NCI-H1105 treated with DMSO at 0.1 percent for 48 hours (cell line): ENCODE measurements at places on chromosomes 11 and 22.

DNA sequence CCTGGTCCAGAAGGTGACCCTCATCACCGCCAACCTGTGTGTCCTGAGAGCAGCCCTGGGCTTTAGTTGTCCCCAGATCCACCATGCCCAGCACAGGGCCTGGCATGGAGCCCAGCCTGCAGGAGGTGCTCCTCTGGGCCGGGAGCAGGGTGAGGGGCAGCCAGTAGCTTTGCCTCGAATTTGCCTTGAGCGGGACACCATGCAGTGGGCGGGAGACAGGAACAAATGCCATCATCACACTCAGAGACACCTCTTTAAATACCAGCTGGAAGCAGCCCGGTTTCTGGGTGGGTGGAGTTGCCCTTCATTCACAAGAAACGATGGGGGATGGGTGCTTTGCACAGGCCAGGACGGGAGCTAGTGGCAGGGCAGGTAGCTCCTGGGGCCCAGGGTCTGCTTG lies 19.3 kb downstream of the FLRT1 start:
- DNase-seq, result no peak

GRCh38 chr11:71454470-71455113 lies 1.6 kb downstream of the NADSYN1 start:
- no peak for DNase-seq

DNA sequence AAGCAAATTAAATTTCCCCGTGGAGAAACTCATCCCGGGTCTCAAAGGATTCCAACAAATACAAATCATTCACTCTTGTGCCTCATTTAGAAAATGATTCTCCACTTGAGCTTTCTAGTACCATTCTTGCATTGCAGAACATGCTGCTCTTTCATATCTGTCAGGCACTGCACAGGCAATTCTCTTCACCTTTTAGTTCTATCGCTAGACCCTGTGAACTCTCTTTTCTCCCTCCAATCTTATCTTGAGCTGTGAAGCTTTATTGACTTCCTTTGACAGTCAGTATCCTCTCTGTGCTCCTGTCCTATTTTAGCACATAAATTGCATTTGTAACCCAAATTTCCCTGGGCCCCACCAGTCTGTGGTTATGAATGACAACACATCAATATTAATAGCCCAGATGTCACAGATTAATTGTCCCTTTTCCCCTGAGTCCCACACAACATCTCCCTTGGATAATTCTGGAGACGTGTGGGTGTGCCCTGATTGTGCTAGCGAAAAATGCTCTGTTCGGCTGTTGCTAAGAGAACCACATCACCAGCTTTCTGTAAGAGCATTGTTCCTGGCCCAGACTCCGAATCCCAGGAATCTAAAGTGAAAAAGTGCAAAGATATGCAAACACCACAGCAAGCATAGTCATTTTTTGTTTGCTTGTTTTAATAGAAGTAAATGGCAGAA lies 22.4 kb upstream of the SC5D start:
- no peak for DNase-seq

DNA sequence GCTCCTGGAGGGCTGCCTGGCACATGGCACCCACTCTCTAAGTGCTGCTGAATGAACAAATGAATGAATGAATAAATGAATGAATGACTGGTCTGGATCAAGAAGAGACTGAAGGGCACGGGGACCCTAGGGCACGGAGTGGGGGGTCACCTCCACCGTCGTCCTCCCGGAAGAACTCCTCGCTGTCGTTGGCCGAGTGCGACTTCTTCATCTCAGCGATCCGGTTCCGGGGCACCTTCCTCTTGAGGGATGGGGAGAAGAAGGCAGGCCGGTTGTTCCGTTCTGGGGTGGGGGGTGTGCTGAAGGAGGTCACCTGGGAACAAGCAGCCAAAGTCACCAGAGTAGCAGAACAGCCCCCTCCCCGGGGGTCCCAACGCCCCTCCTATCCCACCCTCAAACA lies 36.0 kb downstream of the NUP50 start:
- no peak for DNase-seq

DNA sequence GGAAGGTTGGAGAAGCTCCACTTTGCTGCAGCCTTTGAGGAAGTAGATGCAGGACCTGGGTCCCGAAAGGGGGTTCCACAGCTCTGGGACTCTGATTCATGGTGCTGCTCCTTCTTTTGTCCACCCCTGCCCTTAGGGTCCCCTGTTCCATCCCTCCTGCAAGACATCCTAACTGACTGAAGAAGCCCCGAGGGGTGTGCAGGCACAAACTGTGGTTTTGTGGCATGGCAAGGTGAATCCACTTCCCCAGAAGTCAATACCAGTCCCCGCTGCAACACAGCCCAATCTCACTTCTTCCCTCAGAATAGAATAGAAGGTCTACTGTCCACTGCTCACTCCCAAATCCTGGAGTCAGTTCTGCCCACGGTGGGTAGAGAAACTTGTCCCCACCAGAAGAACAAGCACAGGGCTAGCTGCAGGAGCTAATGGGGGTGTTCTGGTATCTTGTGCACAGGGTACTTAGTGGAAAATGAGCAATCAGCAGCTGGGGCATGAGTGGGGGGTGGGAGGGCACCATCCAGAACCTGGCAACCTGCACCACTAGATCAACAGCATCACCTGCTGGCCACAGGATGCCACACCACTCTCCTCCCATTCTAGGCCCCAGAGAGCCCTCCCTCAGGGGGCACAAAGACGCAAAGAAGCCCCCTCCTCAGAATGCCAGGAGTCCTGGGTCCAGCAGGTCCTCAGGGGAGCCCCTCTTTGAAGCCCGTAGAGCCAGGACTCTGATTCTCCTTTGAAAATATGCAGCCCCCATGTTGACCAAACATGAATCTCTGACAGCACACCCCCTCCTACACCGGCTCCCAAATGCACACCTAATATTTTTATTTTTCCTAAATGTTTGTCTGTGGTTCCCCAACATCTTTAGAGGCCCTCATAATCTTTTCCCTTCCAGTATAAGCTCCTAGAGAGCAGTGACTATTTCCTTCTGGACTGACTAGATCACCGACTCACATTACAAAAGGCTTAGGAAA lies 14.1 kb downstream of the SPATA19 start:
- peak; percentile 23 for DNase-seq

DNA sequence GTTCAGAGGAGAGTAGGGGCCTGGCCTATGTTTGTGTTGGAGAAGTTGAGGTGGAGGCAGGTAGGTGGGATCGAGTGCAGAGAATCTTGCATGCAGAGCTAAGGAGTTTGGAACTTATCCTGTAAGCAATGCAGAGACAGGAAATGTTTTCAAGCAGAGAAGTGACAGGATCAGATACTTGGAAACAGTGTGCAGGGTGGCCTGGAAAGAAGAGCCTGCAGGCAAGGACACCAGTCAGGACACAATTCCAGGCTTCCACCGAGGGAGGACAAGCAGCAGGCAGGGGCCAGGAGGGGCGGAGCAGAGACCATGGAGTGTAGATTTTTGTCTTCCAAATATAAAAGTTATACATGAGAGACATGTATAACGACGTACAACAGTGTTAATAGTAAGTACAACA lies 26.9 kb upstream of the CECR2 start:
- DNase-seq, result no peak

DNA sequence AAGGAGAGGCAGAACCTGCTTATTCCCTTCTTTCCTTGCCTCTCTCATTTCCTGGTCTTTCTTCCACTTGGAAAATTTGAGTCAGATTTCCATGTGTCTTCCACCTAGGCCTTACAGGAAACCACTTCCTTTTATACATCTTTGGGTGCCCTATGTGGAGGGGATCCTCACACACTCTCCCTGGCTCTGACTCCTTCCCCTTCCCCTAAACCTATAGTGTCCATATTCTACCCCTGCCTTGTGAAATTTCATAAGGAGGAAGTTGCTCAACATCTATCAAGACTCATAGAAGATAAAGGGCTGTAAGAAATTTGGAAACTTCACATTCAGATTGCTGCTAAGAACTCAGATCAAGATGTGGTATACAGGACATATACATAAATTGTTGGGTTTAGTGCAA lies 20.4 kb downstream of the TUG1 start:
- DNase-seq, result no peak

GRCh38 chr11:103624708-103625623 lies 411.5 kb upstream of the DDI1 start:
- DNase-seq, result no peak

DNA sequence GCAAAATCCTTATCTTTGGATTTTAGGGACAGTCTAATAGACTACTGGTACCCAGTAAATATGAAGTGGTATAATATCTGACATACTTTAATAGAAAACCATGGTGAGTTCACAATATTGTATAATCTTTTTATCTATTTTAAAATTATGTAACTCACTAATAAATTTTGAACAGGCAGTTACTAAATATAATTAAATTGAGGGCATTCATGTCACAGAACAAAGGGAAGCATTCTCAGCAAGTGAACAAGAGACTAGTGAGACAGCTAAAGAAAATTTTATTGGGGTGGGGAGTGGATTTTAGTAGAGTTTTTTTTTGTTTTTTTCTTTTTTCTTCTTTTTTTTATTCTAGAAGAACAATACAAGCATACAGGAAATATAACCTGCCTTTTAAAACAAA lies 55.0 kb downstream of the DNAJC24 start:
- DNase-seq, result no peak

DNA sequence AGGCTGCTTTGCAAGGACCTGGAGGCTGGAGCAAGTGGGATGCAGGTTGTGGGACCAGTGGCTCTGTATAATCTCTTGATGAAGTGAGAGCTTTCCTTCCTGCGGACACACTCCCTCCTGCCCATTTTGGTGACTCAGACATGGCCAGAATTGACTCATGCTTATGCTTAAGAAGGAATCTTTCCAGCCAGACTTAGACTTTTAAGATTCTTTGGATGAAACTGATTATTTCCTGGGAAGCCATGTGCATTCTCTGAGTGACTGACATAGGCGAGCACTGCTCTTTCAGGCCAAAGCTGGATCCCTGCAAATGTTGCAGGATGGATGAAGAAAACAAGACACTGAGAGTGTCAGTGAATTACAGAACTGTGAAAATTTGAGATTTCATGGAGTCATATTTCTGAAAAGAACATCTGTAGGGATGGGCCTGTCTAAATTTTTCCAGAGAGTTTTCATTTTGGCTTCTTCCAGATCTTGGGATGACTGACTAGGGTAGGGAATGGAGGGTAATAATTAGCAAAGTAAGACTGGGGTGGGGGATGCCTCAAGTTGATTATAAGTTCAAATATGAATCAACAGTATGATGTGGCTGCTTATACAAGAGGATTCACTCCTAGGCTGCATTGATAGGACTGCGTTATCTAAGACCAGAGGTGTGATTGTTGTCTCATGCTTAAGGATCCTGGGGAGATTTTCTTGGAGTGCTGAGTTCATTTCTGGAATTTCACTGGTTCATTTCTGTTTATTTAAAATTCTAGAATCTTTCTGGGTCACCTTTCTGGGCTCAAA lies 195.8 kb downstream of the HIPK3 start:
- DNase-seq, result no peak

GRCh38 chr11:132944569-132944944 lies 587.7 kb downstream of the OPCML start:
- no peak for DNase-seq

DNA sequence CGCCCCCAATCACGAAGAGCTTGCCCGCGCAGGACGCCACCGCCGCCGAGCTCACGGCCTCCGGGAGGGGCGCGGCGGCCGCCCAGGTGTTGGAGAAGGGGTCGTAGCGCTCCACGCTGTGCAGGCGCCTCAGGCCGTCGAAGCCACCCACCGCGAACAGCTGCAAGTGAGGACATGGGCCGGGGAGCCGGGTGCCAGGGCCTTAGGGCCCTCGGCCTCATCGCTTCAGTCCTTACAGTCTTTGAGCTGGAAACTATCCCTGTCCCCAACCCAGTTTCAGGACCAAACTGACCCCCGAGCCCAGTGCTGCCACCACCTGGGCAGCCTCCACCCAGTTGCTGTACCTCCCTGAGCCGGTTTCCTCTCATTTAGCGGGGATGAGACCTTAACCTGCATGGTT lies 7.6 kb downstream of the KLHL35 start:
- DNase-seq, result no peak

GRCh38 chr22:36756746-36757655 lies 18.9 kb downstream of the IFT27 start:
- no peak for DNase-seq

GRCh38 chr11:111737444-111738210 lies 28.6 kb downstream of the PPP2R1B start:
- DNase-seq, result no peak

DNA sequence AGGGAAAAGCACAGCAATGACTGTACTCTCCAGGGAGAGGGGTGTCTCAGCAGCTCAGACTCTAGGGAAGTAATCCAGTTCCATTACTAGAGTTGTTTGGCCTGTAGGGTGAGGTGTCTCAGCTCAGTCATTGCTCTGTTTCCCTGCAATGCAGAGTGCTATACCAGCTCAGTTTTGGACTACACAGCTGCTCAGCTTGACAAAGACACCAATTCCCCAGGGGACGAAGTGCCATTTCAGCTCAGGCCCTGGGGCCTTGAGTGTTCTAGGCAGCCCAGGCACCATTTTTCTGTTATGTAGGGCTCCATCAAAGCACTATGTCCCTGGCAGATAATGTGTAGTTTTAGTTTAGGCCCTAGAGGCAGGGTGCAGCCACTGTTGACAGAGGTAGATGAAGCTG lies 18.2 kb downstream of the CALCB start:
- DNase-seq, result no peak

DNA sequence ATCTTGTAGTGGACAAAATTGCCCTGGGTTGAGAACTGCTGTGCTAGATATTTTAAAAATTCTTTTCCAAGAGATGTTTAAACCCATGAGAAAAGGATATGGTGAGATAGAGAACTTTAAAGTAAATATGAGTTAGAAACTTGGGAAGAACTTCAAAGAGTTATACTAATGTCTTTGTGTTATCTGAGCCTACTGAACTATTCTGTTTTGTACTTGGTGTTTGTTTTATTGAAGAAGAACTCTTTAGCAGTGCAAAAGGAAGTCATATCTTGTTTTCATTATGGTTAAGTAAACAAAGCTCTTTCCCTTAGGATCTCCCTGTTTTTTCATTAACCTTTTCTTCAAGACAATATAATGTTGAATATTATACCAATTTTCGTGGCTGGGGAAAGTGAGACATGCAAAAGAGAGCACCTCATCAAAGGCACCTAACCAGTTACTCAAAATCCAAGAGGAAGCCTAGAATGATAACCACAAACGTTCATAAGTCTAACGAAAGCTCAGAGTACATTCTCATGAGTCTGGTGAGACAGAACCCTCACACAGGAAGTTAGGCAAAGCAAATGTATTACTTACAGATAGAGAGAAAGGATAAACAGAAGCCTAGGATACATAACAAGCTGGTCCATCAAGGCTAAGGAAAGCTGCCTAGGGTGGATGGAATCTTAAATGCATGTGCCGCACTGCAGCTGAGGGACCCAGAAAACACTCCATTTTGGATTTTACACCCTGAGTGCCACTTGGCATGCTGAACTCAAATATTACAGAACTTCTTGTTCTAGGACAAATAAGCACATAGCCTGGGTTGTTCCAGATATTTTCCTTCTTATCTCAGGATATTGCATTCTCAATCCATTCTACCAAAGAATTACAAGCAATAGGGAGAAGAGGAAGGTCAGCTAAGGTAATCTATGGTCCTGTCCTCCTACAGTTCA lies 112.5 kb upstream of the ANO3 start:
- no peak for DNase-seq

DNA sequence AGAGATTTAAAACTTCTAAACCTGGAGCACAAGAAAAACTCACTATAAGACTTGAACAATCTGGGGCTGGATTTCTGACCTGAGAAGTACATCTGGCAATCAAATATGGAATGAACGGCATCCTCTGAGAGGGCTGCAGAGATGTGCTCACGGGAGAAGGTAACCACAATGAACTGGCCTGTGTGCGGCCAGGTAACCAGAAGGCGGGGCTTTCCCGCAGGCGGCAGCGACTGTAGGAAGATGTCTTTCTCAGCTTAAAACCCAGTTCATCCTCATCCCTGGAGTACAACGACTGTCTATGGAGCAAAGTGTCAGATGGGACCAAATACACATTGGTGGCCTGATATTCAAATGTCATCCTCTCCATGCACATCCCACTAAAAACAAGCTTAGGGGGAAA lies 24.5 kb downstream of the MICAL3 start:
- DNase-seq, result no peak

- no peak for DNase-seq
These were observed 73.3 kb downstream of the MYO7A start for GRCh38 chr11:77201370-77201769.
